ENCODE measurements at places on chromosomes 4 and X.

DNA sequence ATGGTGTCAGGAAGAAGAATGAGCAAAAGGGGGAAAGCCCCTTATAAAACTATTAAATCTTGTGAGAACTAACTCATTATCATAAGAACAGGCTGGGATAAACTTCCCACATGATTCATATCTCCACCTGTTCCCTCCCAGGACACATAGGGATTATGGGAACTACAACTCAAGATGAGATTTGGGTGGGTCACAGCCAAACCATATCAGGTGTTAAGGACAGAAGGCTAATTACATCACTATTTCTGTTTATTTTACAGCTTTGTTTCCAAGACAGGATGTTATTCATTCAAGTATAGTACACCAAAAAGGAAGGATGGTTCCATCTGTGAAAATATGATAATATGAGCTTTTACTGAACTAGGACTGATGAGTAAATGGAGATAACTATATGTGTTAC, 63.7 kb upstream of the ARSJ start:
- no peak for DNase-seq

DNA sequence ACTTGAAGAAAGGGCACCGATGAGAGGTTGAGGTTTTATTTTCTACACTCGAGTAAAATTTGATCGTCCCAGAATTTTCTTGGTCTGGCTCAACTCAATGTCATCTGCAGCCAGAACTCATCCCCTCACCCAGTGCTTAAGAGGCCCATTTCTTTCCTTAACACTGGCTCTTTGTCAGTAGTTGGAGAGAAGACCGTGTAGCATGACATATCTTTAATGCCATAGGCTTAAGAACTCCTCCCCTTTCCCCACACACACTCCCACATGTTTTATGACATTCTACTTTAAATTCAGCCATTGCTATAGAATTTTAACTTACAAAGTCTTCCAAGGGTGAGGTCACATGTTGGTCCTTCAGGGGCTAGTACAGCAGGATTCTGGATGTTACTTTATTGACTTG, 44.2 kb upstream of the ZNF827 start:
- DNase-seq, result no peak

DNA sequence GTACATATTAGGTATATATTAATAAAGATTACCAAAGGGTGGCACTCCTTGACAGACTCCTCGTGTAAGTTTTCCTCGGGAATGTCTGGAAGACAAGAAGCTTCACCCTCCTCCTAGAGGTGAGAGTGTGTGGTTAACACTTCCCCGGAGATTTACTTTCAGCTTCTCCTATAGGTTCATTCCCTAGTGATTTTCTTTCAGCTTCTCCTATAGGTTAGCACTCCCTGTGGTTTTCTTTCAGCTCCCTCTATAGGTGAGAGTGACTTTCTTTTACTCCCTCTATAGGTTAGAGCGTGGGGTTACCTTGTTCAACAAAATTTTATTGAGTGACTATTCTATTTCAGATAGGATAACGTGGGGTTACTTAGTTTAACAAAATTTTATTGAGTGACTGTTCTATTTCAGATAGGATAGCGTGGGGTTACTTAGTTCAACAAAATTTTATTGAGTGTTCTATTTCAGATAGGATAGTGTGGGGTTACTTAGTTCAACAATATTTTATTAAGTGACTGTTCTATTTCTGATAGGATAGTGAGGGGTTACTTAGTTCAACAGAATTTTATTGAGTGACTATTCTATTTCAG, 106.0 kb upstream of the PLAC1 start:
- DNase-seq, result no peak

DNA sequence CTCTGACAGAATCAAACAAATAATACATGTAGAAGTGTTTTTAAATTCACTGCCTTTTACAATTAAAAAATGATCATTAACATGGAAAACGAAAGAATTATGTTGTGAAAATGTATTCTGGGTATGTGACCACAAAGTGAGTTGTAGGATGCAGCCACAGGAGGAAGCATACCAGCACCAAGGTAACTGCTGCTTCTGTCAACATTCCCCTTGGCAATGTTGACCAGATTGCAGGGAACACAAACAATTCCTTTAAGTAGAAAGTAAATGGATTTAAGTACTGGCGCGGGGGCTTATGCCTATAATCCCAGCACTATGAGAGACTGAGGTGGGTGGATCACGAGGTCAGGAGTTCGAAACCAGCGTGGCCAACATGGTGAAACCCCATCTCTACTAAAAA, 1877.9 kb upstream of the PCDH7 start:
- no peak for DNase-seq

- DNase-seq, result no peak
These were observed 108.4 kb upstream of the ATXN3L start for GRCh38 chrX:13428053-13428786.

- no peak for DNase-seq
These were observed 92.4 kb upstream of the SMIM10 start for GRCh38 chrX:134898440-134898839.

- no peak for DNase-seq
These were observed 18.4 kb downstream of the CT47B1 start for GRCh38 chrX:120857240-120857639.
